ENCODE measurements at places on chromosomes 6 and 20.

DNA sequence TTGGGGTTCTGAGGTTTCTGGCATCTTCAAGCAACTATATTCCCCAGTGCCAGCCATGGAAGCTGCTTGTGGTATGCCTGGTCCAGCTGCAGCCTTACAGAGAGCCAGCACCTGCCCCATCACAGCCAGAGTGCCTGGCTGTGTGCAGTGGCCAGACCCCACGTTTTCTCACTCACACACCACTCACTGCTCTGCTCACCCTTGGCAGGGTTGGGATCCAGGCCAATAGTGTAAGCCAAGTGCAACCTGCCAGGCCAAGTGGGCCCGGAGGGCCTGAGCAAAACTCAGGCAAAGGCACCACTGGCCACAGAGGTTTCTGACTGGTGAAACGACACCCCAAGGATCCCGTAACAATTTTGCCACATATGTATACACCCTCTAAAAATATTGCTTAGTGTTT lies 67.9 kb upstream of the EYA4 start:
- DNase-seq: no peak

GRCh38 chr6:15879371-15880261 lies 216.8 kb upstream of the DTNBP1 start:
- no peak for DNase-seq

- no peak for DNase-seq
Measured at GRCh38 chr6:130148181-130148580, 74.6 kb downstream of the SAMD3 start.

DNA sequence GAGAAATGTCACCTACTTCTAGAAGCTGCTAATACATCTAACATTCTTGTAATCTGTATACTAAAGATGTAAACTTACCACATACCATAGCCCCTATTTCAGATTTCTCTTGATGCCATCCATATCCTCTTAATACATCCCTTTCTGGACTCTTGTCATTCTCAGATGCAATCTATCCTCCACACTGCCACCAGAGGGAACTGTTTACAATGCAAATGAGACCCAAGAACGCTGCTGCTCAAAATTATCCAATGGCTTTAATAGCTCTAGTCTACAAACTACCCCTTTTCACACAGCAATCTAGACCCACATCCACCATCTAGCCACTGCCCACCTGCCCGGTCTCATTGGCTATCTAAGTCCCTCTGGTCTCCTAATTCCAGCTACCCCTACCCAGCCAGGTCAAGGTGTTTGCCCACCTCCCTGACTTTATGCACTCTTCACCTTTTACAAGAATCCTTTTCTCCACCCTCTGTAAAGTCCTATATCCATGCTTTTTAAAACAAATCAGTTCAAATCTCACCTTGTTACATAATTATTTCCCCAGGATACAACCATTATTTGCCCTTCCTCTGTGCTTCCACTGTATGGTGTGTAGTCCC lies 14.8 kb downstream of the FAXC start:
- no peak for DNase-seq

DNA sequence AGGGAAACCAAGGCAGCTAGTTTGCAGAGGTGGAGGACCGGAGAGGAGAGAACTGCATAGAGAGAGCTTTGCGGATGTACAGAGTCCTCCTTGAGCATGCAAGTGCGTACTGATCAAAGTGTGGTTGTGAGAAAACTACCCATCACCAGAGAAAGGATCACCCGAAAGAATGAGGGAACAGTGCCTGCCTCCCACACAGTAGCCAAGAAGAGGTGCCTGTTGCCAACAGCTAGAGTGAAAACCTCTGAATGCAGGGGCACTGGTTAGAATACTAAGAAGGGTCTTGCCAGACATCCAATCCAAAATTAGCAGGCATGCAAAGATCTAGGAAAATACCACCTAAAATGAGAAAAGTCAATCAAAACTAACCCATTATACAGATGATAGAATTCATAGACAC lies 166.6 kb upstream of the AKAP12 start:
- no peak for DNase-seq

DNA sequence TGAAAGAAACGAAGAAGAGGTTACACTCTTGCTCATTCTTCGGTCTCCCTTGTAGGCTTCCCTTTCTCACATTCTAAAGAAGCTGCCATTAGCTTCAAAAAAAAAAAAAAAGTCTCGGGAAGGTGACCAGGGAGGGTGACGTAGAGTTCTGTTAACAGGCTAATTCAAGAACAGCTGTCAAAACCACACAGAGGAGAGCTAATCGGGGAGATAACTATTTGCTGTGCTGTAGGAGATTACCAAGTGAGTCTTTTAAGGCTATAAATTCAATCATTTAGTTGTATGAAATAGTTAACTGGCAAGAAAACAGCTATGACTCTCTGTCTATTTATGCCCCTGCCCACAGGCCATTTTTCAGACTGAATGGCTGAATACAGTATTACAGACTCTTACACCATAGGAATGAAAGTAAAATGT lies 256.8 kb downstream of the SYNE1 start:
- DNase-seq: no peak

DNA sequence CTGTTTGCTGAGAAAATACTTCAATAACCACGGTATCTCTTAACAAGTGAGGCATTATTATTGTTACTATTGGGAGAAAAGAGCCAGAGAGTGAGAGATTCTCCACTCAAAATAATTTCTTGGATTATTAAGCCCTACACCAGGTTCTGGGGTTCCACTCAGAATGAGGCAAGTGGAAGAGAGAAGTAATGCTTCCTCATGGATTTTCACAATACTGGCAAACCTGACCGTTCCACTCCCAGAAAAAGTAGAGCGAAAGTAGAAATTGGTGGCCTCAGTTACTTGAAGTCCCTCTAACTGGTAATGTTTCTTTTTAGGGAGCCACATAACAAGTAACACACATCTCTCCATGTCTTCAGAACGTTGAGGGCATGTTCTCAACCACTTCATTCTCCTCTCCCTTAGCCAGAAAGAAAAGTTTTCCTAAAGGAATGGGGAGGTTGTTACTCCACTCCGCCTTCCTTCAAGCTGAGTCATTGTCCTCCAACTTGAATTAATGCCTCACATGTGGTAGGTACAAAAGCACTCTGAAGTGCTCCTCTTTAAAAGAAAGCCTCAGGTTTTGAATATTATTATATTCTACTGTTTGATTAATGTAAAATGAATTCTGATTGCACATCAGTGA lies 1.9 kb downstream of the BAG2 start:
- no peak for DNase-seq

DNA sequence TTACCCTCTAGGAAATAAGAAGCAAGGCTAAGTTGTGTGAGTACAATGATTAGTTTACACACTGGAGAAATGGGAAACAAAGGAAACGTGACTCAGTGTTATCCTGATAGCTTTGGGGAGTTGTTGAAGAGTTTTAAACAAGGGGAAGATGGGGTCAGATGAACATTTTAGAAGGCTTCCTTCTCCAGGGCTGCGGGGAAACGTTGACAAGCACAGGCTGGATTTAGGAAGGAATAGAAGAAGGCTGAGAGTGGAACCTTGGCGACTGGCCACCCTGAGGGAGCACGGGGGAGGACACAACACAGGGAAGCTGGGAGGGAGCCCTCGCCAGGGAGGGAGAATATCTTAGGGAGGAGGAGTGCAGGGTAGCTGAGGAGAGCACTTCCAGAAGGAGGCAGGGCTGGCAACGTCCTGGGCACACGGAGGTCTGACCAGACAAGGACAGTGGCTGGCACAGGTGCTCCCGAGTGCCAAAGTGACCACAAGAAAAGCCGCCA lies 134.7 kb downstream of the AIG1 start:
- no peak for DNase-seq

DNA sequence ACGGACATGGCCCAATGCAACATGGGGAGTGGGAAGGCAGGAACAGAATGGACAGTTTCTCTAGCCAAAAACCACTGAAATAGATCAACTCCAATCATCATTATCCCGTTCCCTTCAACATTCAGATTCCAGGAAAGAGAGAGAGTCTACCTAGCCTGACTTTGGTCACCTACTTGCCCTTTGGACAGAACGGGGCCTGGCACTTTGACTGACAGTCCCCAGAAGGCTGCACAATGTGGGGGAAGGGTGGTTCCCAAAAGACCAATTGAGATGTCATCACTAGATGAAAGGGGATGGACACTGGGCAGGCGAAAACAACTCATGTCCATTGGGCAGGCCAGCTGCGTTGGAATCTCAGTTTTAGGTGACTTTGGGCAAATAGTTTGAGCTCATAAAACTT lies 15.0 kb upstream of the KIF16B start:
- no peak for DNase-seq

DNA sequence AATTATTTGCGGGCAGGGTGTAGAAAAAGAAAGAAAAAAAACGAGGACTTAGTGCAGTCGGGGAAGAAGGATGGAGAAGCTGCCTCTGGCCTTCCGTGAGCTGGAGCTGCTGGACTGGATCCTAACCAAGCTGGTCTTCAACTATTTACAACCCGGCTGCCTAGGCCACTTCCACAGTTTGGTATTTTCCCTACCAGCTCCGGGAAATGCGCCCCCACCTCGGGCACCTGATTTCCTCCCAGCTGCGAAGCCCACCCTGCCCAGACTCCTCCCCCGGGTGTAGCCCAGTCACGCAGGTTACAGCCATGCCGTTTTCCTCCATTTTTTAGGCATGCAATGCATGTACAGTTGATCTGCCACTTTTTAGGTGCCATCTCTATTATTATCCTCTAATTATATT lies 21.2 kb downstream of the THEMIS start:
- no peak for DNase-seq

- no peak for DNase-seq
Measured at GRCh38 chr6:144793744-144794143, 508.6 kb downstream of the UTRN start.

DNA sequence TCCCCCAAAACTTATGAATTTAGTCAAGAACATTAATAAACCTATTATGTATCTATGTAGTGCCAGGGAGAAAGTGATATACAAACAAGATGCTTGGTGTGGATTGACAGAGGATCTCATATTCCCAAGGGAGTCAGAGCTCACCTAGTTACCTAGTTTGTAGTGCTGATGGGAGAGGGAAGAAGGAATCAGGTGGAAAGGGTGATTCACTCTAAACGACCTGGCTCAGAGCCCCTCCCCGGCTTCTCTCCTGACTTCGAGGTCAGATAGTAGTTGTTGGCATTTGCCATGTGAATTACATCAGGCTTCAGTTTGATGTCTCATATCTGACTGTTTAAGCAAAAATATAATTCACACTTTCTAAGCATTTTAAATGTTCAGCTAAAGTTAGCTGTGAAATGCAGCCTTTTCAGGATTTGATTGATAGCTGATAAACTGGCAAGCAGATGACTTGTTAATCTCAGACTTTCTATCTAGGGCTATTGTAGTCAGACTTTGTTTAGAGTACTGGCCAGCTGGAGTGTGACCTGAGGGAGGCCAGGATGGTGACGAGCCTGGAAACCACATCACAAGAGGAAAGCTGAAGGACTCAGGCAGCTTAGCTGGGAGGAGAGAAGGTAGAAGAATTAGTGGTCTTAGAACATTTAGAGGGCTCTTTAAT lies 123.7 kb downstream of the AKAP7 start:
- no peak for DNase-seq

- no peak for DNase-seq
Measured at GRCh38 chr6:89353118-89353556, 615 bp upstream of the UBE2J1 start.

- DNase-seq: no peak
Measured at GRCh38 chr20:56322681-56323080, 36.1 kb upstream of the FAM210B start.

GRCh38 chr6:927157-927556 lies 234.2 kb upstream of the EXOC2 start:
- no peak for DNase-seq

DNA sequence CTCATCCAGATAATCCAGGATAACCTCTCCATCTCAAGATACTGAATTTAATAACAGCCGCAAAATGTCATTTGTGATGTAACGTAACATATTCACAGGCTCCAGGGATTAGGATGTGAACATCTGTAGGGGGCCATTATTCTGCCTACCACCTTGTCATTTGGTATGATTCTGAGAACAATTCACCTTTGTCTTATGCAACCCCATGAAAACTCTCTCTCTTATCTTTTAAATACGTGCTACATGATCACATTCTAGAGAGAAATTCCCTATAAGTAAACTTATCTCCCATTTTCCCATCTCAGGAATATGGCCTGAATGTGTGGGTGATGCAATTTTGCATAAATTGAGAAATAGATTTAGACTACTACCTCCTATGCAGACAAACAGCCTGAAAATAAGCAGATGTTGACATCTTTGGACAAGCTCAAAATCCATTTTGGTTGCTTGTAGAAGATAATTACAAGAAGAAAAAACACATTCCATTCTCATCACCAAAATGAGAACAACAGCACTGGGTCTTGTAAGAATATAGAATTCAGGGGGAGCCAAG lies 255.4 kb upstream of the STXBP5 start:
- DNase-seq: no peak

DNA sequence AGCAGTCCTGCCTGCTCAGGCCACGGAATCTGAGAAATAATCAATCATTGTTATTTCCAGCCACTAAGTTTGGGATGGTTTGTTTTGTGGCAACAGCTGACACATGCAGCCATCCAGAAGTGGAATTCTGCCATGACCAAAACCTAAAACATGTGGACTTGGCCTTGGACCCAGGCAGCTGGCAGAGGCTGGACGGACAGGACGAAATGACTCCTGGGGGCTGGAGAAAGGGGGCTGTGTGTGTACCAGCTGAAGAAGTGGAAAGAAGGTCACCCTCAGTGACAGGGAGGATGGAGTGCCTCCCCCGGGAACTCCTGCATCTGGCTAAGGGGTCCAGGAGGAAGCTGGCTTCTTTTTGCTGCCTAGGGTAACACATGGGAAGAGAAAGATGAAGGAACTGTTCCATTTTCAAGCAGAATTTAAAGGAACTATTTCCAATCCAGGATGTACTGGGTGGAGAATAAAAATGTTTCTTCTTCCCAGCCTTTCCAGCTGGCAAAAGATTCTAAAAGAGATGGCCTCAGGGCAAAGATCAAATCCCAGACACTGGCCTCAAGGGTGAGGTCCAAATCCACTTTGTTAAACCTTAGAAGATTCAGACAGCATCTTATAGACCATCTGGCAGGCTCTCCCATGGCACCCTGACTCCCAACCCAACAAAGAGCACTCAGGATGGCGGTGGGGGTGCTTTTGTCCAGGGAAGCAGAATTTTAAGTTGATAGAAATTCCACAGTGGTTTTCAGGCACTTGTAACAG lies 14.3 kb downstream of the SERPINB6 start:
- no peak for DNase-seq

DNA sequence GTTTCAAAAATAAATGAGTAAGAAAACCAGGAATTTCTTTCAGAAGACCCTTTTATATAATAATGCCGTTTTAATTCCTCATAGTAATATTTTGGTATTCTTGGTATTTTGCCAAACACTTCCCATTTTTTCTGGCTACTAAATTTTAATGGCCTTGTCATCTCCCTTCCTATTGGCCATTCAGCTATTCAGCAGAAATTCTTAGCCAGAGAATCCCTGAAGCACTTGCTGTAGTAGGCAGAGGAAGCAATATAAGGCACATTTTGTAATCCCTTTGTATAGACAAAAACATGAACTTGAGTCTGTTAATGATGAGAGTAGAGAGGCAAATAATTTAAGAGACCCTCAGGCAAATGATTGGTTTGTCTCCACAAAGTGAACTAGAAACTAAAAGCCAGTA lies 118.4 kb upstream of the LAMP5 start:
- DNase-seq: no peak

GRCh38 chr6:151498327-151498726 lies 4.5 kb downstream of the CCDC170 start:
- DNase-seq: no peak

- no peak for DNase-seq
Measured at GRCh38 chr6:46586906-46587305, 65.7 kb downstream of the CYP39A1 start.
